ENCODE measurements at places on chromosomes 5 and 9.

- H3K36me3 ChIP-seq = no peaks in the 10 kb centered on the region
- no peak overlapping the region for H3K27ac ChIP-seq
- no peak overlapping the region for H3K4me3 ChIP-seq
- H3K4me1 ChIP-seq = no peaks in the 10 kb centered on the region
- no peaks in the 10 kb centered on the region for H3K27me3 ChIP-seq
Measured at GRCh38 chr9:76373784-76374474, 20.3 kb downstream of the RFK start.

DNA sequence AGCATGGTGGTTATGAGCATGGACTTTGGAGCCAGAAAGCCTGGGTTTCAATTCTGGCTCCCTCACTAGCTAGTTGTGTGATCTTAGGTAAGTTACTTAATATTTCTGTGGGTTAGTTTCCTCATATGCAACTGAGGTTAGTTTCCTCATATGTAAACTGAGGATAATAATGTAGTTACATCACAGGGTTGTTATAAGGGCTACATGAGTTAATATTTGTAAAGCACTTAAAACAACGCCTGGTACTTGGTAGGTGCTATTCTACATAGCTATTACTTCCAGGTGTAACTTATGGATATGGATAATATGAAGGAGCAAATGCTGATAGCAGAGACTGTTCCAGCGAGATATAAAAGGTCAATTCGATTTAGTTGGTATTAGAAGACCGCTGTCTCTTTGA is 69.4 kb upstream of the POU5F2 start:
- no peaks in the 10 kb centered on the region for H3K4me1 ChIP-seq
- DNase-seq = no peak
- H3K27ac ChIP-seq = no peak overlapping the region
- no peak overlapping the region for H3K4me3 ChIP-seq

- peaks cover 68% of the 10 kb centered on the region for H3K4me1 ChIP-seq
- peak overlapping the region; percentile 45 for H3K4me3 ChIP-seq
- H3K27me3 ChIP-seq = no peaks in the 10 kb centered on the region
- peaks cover 36% of the 10 kb centered on the region for H3K36me3 ChIP-seq
Measured at GRCh38 chr5:32298059-32298415, 14.7 kb downstream of the MTMR12 start.

GRCh38 chr5:173868096-173868880 is 19.9 kb upstream of the CPEB4 start:
- peaks cover 9% of the 10 kb centered on the region for H3K4me1 ChIP-seq
- H3K36me3 ChIP-seq = no peaks in the 10 kb centered on the region
- H3K27ac ChIP-seq = no peak overlapping the region
- no peak overlapping the region for H3K4me3 ChIP-seq
- peaks cover 4% of the 10 kb centered on the region for H3K27me3 ChIP-seq

DNA sequence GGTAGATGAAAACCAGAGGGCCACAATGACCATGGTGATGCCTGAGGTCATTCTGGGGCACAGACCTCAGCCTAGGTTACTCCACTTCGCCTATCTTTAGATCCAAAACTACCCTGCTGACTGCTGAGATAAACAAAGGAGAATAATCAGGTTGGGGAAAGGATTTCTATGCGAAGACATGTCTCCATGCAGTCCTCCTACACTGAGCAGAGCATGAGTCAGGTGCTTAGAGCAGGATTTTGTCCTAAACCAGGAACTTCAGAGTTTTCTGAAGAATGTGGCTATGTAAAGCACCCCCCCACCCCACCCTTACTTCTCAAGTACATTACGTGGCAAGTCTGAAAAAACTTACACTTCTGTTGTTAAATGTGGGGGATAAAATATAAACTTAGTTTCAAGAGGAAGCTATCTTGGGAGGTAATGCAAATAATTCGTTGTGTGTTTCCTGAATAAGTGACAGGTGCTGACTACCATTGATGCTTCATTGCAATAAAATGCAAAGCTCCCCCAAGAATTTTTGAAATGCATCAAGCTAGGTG is 19.4 kb downstream of the PDCD1LG2 start:
- H3K4me1 ChIP-seq = peaks cover 56% of the 10 kb centered on the region
- H3K36me3 ChIP-seq = peaks cover 4% of the 10 kb centered on the region
- peaks cover 6% of the 10 kb centered on the region for H3K27me3 ChIP-seq
- DNase-seq = no peak

GRCh38 chr5:159792180-159792579 is 124.1 kb upstream of the ADRA1B start:
- DNase-seq = no peak
- H3K4me3 ChIP-seq = no peak overlapping the region
- H3K36me3 ChIP-seq = no peaks in the 10 kb centered on the region
- peaks cover 20% of the 10 kb centered on the region for H3K27me3 ChIP-seq
- H3K4me1 ChIP-seq = peaks cover 4% of the 10 kb centered on the region
- no peak overlapping the region for H3K27ac ChIP-seq

GRCh38 chr5:57900381-57900944 is 417.9 kb upstream of the ACTBL2 start:
- no peaks in the 10 kb centered on the region for H3K4me1 ChIP-seq
- no peak overlapping the region for H3K4me3 ChIP-seq
- no peaks in the 10 kb centered on the region for H3K27me3 ChIP-seq
- H3K27ac ChIP-seq = no peak overlapping the region
- no peak for DNase-seq
- no peaks in the 10 kb centered on the region for H3K36me3 ChIP-seq

DNA sequence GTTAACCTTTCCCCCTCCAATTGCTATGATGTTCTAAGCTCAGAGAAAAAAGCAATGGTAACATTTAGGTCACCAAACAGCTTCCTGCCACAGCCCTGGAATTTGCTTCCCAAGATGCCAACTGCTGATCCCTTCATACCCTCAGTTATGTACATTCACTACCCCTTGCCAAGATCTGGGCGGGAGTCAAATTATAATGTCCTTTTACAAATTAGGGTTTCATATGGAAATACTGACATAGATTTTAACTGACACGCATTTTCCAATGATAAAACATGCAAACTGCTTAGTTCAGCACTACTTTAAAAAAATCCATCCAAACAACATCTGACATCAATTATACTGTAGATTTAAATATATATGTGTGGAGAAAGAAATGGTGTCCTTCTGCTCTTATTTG is 5.0 kb downstream of the LOX start:
- H3K36me3 ChIP-seq = peaks cover 5% of the 10 kb centered on the region
- no peak overlapping the region for H3K27ac ChIP-seq
- no peak overlapping the region for H3K4me3 ChIP-seq
- H3K27me3 ChIP-seq = peaks cover 17% of the 10 kb centered on the region
- H3K4me1 ChIP-seq = peaks cover 17% of the 10 kb centered on the region
- DNase-seq = no peak

- DNase-seq = no peak
- H3K27ac ChIP-seq = no peak overlapping the region
- H3K4me3 ChIP-seq = no peak overlapping the region
- peaks cover 5% of the 10 kb centered on the region for H3K4me1 ChIP-seq
Measured at GRCh38 chr5:134851307-134851923, 5.6 kb downstream of the C5orf24 start.

- H3K4me1 ChIP-seq = peaks cover 4% of the 10 kb centered on the region
- peak overlapping the region; percentile 11 for H3K4me3 ChIP-seq
- H3K27ac ChIP-seq = no peak overlapping the region
- H3K27me3 ChIP-seq = peaks cover 11% of the 10 kb centered on the region
- no peaks in the 10 kb centered on the region for H3K36me3 ChIP-seq
Measured at GRCh38 chr9:27280860-27281259, 16.1 kb downstream of the EQTN start.

DNA sequence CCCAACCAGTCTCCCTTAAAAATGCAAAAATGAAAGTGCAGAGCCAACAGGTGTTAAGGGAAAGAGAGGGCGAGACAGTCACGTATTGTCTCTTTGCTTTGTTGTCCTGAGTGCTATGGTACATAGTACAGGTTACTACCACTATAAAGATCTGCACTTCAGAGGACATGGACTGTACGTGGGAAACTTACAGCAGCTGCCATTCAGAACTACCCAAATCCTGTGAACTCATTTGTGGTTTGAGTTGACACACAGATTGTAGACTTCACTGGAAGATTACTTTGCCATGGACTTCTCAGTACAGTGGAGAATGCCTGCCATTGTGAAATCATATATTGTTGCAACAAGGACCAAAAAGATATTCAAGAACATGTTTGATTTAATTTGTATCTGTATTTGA is 34.8 kb downstream of the FBXO38 start:
- no peaks in the 10 kb centered on the region for H3K27me3 ChIP-seq
- H3K4me3 ChIP-seq = no peak overlapping the region
- no peak overlapping the region for H3K27ac ChIP-seq
- peaks cover 38% of the 10 kb centered on the region for H3K36me3 ChIP-seq

- no peaks in the 10 kb centered on the region for H3K27me3 ChIP-seq
- H3K4me1 ChIP-seq = no peaks in the 10 kb centered on the region
- no peak overlapping the region for H3K27ac ChIP-seq
- peaks cover 9% of the 10 kb centered on the region for H3K36me3 ChIP-seq
- H3K4me3 ChIP-seq = no peak overlapping the region
Measured at GRCh38 chr9:108983885-108984284, 29.4 kb downstream of the CTNNAL1 start.

DNA sequence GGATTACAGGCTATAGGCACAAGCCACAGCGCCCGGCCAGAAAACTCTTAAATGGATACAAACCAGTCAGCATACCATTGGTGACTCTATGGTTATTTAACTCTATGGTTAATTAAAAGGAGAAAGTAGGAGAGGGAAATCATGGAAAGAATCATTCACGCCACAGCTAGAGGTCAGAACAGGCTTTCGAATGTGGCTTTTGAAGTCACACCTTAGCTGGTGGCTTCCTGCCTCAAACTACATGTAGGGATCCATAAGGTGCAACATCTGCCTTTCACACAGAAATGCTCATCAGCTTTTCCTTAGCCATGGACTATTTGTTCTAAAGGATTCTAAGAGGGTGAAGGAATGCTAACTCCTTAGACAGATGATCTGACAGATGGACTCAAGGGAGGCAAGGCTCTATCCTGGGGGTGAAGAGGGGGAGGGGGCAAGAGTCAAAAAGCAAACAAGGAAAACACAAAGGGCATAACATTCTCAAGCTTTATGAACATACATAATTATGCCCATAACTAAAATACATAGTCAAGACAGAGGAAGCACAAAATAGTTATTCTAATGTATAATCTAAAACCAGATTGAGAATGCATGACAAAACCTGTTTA is 130.9 kb downstream of the EFNA5 start:
- DNase-seq = no peak
- H3K27me3 ChIP-seq = peaks cover 9% of the 10 kb centered on the region
- no peak overlapping the region for H3K27ac ChIP-seq
- H3K4me3 ChIP-seq = no peak overlapping the region

DNA sequence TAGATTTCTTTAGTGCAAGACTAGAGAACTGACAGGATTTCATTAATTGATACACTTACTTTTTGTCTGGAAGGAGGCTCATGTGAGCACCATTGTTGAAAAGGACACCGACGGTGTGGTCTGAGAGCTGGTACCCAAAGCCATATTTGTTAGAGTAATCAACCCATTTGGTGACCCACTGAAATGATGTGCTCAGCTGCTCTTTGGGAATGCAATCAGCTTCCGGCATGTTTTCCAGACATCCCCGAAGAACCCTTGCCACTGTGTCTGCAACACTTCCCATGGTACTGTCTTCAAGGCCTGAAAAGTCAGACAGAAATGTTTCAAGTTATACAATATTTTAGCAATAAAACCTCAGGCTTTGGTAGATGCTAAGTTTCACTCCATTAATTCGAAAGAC is 4.4 kb downstream of the PLK2 start:
- no peak overlapping the region for H3K27ac ChIP-seq
- peaks cover 6% of the 10 kb centered on the region for H3K4me1 ChIP-seq
- no peaks in the 10 kb centered on the region for H3K27me3 ChIP-seq
- H3K36me3 ChIP-seq = peaks cover 8% of the 10 kb centered on the region

DNA sequence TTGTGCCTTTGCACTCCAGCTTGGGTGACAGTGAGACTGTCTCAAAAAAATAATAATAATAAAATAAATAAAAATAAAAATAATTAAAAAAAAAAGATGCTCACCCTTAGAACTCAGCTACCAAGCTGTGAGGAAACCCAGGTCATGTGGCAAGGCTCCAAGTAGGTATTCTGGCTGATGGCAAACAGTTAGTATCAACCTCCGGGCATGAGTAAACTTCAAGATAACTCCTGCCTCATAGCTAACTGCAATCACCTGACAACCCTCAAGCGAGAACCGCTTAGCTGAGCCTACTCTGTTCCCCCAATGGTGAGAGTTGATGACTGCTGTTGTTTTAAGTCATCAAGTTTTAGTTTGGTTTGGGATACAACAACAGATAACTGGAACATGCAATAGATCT is 6.1 kb upstream of the SLC44A1 start:
- no peak overlapping the region for H3K4me3 ChIP-seq
- H3K36me3 ChIP-seq = no peaks in the 10 kb centered on the region
- H3K27me3 ChIP-seq = no peaks in the 10 kb centered on the region
- no peak for DNase-seq

- peaks cover 64% of the 10 kb centered on the region for H3K27me3 ChIP-seq
- no peaks in the 10 kb centered on the region for H3K4me1 ChIP-seq
- DNase-seq = no peak
- no peak overlapping the region for H3K27ac ChIP-seq
Measured at GRCh38 chr5:141734501-141735229, 52.6 kb upstream of the ARAP3 start.

DNA sequence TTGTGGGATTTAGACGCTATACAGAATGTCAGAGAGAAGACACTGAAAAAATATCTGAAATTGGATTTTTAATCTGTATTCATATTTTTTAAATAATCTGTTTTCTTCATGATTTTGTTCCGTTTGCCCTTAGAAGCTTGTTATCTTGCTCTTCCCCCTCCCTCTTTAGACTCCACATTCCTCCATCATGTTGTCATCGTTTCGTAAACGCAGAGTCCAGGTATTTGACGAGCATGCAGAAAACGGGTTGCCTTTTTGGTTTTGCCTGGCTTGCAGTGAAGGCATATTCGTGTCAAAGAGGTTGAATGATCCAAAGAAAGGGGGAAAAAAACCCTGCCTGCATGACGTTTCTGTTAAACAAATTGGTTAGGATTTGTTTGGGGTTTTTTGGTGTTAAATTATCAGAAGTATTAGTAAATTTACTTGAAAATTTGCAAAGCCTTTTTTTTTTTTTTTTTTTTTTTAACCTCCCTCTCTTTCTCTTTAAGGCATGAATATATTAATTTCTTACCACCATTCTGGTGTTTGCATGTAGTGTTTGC is 2.9 kb downstream of the SPTAN1 start:
- H3K4me3 ChIP-seq = no peak overlapping the region
- H3K4me1 ChIP-seq = peaks cover 37% of the 10 kb centered on the region
- no peaks in the 10 kb centered on the region for H3K27me3 ChIP-seq
- DNase-seq = no peak
